Lower leg skin (tissue), 4 donors: ENCODE measurements at places on chromosomes 1 and 21. TPM values are rescaled to one million over a fixed set of nuclear protein-coding genes. Genes with fewer than 3 reads are reported as not detected.
A peak's percentile ranks its signal among the peaks of the same experiment; 100 is the strongest.

DNA sequence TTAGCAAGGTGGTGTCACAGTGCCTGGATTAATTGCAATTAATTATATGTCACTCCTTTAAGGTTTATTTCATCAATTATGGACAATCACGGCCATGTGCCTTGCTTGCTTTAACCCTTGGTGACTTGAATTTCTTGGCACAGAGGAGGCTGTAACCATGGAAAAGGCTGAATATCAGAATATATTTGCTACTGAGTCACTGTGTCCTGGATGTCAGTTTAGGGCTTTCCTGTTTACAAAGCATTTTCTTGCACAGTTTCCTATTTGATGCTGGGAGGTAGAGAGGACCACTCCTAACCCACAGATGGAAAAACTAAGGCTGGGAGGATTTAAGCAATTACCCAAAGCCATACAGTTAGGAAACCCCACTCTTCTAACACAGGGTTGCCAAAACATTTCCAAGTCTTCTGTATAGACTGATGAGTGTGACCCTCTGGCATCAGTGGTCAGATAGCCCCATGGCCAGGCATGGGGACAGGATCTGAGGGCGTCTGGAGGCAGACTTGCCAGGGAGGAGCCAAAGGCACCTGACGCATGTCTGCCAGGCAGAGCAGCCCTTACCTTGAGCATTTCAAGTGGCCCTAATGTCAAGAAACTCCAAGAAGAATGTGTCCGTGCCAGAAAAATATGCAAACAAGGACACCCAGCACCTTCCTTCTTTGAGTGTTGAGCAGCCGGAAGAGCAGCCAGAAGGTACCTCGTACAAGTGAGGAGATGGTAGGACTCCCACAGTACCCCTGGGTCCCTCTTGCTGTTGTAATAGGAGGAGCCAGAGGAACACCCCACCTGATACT, 34.4 kb downstream of the KCNN3 start:
- DNase-seq = no peak

Gene KANK4
- total RNA-seq = 0.57 TPM

Gene AMPD1
- total RNA-seq = not detected

Gene S100A14
- total RNA-seq = 448 TPM

DNA sequence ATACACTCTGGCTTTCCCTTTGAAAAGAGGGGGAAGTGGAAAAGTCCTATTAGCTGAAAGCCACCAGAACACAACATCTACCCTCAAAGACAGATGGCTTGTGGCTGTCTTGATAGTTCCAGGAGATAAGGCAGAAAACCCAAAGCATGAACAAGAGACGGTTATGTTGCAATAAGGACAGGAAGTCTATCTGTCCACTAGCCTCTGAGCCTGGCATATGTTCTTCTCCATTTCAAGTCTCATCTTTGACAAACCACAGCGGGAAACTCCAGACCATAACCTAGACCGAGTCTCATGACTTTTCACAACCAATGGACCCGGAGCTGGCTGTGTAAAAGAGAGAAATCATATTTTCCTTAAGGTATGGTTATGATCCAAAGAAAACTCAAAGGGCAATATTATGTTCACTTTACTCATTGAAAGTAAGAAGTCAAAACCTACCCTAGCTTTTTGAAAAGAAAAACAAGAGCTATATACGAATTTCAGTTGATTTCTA, 33.8 kb downstream of the DUSP10 start:
- peak; percentile 54 for DNase-seq

Gene PPM1J
- 11.9 TPM for total RNA-seq

GRCh38 chr1:10217748-10218441, 7.5 kb downstream of the KIF1B start:
- DNase-seq = no peak

DNA sequence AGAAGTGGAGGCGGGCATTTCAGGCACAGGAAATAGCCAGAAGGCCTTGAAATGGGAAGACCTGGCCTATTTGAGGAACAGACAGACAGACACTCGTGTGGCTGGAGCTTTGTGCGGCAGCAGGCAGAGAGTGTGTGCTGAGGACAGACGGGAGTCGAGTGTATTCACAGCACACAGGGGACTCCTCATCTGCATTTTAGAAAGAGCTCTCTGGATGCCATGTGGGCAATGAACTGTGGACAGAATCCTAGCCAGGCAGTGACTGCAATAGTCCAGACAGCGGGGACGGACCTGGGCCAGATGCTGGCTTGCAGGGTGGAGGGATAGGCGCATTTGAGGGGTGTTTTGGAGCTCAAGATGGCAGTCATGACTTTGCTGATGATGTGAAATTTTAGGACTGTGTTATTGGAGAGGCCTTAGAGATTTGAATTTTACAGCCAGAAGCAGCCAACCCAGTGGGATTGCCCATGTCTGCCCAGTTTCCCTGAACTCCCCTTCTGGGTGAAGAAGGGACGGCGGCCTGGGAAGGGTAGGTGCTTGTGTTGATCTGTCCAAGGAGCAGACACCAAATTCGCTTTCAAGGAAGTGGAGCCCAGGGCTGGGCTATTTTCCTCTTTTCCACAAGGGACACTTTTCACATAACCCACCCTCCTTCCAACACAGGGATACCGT, 43.7 kb downstream of the CHAF1B start:
- no peak for DNase-seq

Gene KLF17
- not detected for total RNA-seq

- no peak for DNase-seq
Observed at GRCh38 chr1:44405031-44405797, at the start of gene RNF220. TSS of gene RNF220 (plus strand) at chr1:44405255.

Gene RPE65
- not detected for total RNA-seq

DNA sequence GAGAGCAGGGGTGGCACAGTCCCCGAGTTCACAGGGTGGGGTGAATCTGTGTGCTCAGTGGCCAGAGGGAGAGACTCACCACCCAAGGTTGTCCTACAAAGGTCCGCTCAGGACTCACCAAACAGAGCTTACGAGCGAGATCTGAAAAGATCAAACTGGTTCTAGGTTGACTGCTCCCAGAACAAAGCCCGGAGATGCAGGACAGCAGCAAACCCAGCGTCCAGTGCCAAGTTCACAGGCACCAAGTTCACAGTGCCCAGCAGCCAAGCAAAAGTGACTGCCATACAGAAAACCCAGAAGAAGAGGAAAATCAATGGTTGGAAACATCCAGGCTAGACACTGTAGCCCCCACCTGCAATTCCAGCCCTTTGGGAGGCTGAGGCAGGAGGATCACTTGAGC, 35.7 kb downstream of the AGPAT3 start:
- DNase-seq = no peak

DNA sequence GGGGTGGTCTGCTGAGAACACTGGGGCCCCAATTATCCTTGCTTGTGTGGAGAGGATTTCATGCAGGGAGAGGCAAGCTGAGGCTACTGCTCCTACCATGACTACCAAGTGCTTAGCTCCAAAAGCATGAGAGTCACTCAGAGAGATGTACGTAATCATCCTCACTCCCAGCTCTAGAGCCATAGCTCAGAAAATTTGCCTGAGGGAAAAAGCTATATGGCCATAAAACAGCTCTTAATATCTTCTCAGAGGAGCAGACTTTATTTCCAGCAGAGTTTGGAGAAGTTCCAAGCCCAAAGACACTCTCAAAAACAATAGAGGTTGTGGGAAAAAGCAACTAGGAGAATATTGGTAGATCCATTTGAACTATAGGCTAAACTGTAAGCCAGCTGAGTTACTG, 106.4 kb upstream of the PBX1 start:
- DNase-seq = no peak

Gene AMY1B
- not detected for total RNA-seq

DNA sequence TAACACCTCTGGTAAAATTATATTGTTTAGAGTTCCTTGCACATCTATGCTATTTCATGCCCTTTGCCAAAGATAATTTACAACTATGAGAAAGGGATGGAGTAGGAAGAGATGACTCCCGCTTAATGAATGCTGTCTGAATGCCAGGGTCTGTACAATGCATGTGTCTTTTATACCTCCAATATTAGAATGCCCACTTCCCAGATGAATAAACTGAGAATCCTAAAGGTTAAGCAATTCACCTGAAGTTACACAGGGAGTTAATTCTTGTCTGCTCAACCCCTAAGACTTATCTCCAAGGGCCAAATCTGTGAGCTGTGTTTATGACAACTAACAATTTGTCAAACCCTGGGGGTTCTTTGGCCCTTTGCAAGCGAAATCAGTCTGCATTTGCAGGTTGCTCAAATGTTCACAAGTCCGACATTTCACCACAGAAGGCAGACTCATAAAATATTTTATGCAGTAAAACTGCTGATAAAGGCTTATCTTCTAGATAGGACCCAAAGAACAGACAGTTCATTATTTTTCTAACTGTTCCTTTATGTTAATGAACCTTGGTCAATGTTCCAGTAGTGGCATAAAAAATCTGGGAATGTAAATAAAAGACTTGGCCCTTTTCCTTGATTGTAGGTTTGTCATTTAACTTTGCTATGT, 50.2 kb upstream of the ATP1A1 start:
- DNase-seq = no peak

Gene AKR7A3
- 0.84 TPM for total RNA-seq

GRCh38 chr1:117066367-117066766, 6.2 kb downstream of the TTF2 start:
- no peak for DNase-seq

Gene TTC22
- 49.1 TPM for total RNA-seq

Gene RGS5
- 16.0 TPM for total RNA-seq

Gene GNB1
- 103 TPM for total RNA-seq

GRCh38 chr1:161069731-161070270, at the start of gene ARHGAP30:
TSS of gene ARHGAP30 (minus strand) at chr1:161069891. CDS start at chr1:161069624, 267 bp downstream.
- DNase-seq = peak; percentile 90

DNA sequence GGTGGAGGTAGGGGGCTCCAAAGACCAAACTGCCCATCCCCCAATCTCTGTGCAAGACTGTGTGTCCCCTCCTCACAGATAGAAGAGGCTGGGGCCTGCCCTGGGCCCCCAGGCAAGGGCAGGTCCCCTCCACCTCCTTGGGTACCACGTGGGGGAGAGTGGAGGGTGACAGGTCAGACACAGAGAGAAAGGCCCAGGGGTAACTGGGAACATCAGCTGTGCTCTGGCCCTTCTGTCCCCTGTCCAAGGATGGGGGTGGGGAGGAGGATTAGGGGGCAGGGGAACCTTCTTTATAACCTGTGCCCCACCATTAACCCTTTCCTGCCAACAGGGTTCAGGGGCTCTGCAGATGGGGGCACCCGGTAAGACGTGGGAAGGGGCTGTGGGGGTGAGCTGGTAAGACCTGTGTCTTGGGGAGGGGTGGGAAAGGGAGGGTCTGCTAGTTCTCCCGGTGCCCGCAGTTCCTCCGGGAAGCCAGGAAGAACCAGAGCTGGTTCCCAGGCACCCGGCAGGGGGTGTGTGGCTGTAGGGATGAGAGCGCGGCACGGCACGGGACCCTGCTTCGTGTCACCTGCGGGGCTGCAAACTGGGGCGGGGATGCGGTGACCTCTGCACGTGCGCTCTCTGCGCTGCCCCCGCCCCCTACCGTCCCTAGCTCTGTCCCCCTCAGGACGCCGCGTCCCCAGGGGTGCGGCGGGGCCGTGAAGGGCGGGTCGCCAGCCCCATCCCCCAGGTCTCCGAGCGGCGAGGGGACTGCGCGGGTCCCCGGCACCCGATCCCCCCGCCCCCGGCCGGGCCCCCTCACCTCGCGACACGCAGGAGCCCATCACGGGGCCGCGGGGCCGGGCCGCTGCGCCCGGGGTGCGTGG, 601 bp downstream of the FAM131C start:
- DNase-seq = no peak

DNA sequence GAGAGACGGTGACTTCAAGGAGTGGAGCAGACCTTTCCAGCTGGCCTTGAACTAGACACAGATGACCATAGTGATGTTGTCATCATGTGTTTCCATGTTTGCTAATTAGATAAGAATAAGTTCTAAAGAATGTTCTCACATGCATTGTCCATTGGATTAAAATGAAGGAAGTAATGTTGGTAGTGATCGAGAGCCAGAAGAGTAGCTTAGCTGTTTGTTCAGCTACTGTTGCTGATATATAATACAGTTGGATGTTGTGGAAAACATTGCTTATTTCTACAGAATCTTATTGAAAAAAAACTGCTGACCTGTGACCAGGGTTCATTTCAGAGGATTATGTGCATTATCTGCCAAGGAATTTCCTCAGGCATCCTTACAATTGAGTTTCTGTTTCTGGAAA, 249.1 kb upstream of the POGK start:
- DNase-seq = no peak

DNA sequence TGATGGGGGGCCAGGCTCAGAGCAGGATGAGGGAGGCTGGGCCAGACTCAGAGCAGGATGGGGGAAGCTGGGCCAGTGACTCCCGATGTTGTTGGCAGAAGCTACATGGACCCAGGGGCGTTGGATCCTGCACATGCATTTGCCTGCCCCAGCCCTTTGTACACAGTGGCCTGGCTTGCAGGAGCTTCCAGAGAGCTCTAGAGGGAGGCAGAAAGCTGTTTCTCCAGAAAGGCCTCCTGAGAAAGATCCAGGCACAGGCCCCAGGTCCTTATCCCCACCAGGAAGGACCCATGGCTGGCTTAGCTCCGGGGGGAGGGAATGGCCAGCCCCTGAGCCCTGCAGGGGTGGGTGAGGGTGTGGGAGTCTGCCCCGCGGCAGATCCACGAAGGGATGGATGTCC, 106.6 kb upstream of the ACTRT2 start:
- no peak for DNase-seq

GRCh38 chr1:191348328-191348727, 809.9 kb upstream of the RGS18 start:
- no peak for DNase-seq

- no peak for DNase-seq
Observed at GRCh38 chr1:206757524-206758266, 12.9 kb upstream of the IL19 start.
